ENCODE measurements at places on chromosomes 2 and 18.
A peak's percentile ranks its signal among the peaks of the same experiment; 100 is the strongest.

DNA sequence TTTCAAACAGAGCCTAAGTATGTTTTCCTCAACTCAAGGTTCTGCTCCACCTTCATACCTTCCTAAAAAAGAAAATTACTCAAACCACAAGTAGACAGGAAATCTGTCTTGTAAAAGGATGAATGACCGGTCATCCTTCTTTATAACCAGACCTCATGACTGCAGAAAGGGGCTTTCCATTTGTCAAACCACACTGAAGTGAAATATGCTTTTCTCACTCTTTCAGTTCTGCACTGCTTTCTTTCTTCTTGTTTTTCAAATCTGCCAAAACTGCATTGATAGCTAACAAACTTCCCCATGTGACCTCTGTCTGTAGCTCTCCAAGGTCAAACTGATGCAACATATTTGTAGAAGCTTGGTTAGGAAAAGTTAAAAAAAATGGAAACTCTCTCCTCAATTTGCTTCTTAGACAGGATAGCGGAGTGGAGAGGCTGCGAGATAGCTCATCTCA lies 308.9 kb upstream of the CCDC68 start:
- peak; percentile 52 for DNase-seq

DNA sequence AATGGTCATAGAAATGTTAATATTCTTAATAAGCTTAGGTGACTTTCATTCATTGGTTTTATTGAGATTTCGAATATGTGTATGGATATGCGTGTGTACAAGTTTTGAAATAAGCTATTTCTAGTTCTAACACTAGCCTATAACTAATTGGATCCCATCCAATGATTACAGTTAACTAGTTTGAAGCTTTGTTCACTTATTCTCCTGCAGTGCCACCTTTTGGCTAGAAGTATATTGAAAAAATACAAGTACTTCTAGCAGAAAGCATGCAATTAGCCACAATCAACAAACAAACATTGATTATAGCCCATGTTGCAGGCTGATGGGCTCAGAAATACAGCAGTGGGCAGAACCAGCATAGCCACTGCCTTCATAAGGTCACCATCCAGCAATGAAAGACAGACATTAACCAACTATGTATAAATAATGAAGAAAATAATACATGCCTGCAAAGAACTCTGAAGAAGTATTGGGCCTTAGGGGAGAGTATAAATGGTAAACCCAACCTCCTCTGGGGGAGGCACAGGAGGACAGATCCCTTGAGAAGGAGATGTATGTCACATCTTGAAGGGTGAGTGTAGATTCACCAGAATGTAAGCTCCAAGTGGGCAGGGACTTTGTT lies 5.1 kb upstream of the PIEZO2 start:
- DNase-seq: peak; percentile 66

GRCh38 chr2:183172220-183172887 lies 48.1 kb downstream of the NUP35 start:
- DNase-seq: no peak

GRCh38 chr2:143691121-143691520 lies 561.9 kb downstream of the ARHGAP15 start:
- DNase-seq: no peak

DNA sequence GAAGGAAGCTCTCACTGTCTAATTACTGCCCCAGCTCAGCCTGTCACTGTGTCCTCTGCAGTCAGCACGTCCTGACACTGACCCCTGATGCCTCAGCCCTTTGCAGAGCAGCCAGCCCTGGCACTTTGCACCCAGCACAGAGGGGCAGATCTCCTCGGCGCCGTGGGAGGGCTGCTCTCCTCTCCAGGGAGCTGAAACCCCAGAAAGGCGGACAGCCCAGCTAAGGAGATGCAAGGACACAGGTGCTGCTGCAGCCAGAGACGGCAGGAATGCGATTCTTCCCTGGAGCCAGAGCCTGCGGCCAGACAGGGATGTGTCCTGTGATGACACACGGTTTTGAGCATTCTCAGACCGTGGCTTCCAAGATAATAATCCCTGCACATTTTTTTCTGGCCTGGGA lies 34.5 kb upstream of the SIX3 start:
- no peak for DNase-seq

- DNase-seq: no peak
Measured at GRCh38 chr18:63233334-63233733, 86.2 kb downstream of the BCL2 start.

Measured in fibroblast of skin of abdomen (primary cell).